ENCODE measurements at places on chromosomes 2 and 18.
A peak's percentile ranks its signal among the peaks of the same experiment; 100 is the strongest.

DNA sequence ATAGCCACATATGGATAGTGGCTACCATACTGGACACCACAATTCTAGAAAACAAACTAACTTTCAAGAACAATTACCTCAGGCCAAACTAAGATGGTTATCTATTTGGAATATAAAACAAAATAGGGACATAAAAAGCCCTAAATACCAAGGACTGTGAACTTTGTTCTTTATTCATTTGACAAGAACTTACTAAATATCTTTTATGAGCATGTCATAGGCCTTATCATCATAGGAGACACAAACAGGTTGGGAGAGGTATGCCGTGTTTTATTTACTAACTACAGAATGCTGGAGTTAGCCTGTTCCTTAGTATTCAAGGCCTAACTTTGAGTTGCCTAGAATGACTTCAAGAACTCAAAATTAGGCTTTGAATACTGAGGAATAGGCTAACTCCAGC, 32.1 kb downstream of the CCDC93 start:
- no peak for DNase-seq

- no peak for DNase-seq
Measured at GRCh38 chr2:212816267-212816666, 277.7 kb upstream of the ERBB4 start.

- no peak for DNase-seq
Measured at GRCh38 chr2:207248702-207249377, 83.1 kb upstream of the KLF7 start.

- DNase-seq: no peak
Measured at GRCh38 chr2:70664525-70664924, 103.5 kb downstream of the ADD2 start.

DNA sequence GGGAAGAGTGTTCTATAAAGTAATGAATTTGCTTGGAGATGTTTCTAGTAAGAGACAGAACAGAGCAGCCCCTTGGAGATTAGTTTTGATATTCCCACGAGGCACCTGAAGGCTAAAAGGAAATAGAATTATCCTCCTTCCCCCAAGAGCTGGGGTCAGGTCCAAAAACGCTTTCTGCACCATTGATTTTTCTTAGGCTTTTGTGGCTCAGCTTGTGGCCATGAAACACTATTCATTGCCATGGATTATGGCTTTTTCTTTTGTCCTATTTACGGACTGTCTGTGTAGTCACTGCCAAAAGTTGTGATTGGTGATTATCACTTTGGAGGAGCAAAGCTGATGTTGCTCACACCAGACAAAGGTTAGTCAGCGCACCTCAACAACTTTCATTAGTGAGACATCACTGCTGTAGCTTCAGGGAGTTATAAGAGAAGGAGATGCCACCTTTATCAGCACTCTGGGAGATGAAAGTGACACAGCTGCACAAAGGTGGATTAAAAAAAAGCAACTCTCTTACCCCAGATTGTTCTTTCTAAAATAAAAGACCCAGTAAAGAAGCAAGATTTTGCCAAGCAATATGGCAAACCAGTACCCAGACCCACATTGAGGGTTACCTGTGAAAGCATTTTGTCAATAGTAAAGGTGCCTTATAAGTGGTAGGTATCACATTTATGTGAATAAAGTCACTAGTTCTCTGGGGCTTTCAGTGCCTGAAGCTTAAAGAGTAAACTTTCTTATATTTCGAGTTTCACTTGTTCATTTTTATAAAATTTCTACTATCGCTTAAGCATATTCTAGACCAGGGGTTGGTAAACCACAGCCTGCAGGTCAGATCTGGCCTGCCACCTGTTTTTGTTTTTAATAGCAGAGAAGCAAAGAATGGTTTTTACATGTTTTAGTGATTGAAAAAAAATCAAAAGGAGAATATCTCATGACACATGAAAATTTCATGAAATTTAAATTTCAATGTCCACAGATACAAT, 10.6 kb downstream of the CXCR4 start:
- DNase-seq: no peak

GRCh38 chr2:45691171-45691999, 39.9 kb downstream of the PRKCE start:
- DNase-seq: no peak

GRCh38 chr2:128597121-128597762, 278.6 kb upstream of the HS6ST1 start:
- DNase-seq: no peak

DNA sequence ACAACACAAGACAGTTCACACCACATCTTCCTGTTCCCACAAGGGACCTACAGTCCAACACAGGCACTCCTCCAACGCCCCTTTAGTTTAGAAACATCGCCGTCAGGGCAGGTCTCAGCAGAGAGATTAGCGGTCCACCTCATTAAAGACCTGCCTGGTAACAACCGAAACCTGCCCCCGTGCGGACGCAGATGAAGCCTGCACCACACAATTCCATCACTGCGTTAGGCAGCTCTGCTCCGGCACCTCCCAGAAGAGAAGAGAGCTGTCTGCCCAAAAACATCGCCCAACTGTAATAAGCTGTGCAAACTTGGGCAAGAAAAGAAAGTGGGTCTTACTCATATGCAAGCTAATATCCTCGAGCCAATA, 32.7 kb downstream of the ZNF516 start:
- no peak for DNase-seq

DNA sequence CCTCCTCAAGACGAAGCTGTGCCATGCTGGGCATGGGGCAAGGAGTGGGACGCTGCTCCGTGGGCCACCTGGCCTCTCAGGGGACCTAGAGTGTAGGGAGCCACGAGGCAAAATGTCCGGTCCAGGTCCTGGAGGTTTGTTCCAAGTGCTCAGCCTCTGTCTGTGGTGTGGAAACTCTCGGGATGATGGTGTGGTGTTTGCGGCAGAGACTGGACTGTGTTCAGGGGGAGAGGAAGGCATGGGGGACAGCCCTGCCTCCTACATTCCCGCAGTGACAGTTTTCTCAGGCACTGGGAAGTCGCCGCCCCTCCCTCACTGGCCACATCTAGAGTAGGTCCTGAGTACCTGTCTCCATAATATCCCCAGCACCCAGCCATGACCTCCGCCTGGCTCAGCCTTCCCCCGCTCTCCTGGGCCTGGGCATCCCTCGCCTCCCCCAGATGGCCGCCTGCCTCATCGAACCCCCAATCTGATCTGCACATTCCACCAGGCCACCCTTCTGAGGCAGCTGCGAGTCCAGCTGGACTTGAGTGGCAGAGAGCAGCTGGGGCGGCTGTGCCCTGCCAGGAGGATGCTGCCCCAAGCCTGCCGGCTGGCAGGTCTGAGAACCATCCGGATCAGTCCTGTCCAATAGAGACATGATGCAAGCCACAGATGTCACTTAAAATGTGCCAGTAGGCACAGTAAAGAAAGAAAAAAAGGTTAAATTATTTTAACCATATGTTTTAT, 6.2 kb downstream of the KCNIP3 start:
- no peak for DNase-seq

DNA sequence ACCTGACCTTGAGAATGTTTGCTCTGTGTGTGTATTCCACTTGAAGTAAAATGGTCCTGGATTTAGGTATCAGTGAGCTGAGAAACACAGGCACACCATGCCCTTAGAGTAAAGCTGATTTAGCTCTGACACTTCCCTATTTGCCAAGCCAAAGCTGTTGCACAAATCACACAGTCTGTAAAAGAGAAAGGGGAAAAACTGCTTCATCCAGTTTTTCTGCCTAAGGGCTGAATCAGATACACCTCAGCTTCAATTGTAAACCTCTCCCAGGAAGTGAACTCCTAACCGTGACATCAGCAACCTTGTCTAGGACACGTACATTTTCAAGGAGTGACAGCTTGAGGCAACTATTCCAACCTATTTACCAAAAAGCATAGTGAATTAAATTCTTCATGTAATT, 150.4 kb downstream of the NR4A2 start:
- DNase-seq: no peak

- no peak for DNase-seq
Measured at GRCh38 chr2:1769703-1770422, 25.5 kb upstream of the PXDN start.

GRCh38 chr18:68181956-68182355, 533.0 kb downstream of the TMX3 start:
- DNase-seq: no peak

DNA sequence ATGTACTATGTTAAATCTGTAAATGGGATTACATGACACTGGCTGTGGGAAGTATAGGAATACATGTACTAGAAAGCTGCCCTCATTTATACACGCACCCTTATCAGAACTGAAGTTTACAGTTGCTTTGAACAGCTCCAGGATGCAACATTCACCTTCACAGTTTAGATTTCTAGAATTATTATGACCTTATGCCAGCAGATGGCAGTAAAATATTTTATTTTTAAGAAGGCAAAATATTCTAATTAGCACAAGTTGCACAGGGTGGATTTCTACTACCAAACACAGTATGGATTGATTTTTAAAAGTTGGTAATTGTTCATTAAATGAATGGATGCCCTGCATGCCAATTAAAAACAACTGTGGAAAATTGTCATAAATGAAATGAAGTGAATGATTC, 670.4 kb downstream of the KCNJ3 start:
- DNase-seq: no peak

DNA sequence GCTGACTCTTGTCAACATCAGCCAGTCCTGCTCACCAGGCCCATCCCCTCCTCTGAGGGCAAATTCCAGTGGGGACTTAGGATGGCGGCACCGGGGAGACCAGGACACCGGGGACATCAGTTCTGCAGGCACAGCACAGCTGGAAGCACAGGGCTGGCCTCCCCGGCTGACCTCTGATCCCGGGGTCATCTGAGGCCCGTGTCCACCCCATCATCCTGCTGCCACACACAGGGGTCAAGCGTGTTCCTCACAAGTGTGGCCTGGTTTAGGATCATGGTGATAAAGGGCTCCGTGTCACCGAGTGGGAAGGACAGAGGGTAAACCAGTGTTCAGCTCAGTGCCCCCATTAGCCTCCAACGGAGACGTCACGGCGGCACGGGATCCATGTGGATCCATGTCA, 58.1 kb upstream of the CTDP1 start:
- no peak for DNase-seq

DNA sequence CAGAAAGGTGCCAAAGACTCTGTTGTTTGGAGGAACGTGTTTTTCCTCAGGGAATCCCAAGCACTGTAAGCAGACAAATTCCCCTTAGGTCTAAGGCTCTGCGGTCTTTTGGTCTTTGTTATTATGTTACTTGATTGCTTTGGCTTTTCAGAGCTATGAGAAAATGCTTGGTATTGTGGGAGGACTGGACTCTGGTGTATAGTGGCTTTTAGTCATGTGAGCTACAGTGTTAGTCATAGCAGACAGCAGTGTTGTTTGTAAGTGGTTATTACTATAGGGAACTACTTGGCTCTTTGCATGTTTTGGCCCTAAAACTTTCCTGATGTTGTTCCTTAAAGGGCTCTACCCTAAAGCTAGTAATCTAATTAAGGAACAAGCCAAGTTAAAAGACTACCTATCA, 956.2 kb upstream of the LRATD1 start:
- DNase-seq: no peak

- DNase-seq: no peak
Measured at GRCh38 chr2:127216095-127216494, 4.0 kb downstream of the CYP27C1 start.

DNA sequence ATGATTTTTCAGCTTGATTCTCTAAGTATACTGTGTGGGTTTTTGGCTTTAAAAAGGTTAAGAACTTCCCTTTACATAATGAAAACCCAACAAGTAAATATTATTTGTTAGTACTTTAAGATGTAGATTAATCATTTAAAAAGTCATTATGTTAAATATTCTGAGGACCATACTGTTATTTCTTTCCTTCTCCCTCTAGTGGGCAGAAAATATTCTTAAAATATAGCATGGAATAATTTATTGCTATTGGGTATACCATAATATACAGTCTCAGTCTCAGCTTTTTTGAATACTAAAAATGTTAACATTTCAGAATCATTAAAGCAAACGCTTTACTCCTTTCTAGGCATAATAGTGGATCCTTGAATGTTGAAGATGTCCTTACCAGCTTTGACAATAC, 28.1 kb downstream of the CAMKMT start:
- DNase-seq: no peak

DNA sequence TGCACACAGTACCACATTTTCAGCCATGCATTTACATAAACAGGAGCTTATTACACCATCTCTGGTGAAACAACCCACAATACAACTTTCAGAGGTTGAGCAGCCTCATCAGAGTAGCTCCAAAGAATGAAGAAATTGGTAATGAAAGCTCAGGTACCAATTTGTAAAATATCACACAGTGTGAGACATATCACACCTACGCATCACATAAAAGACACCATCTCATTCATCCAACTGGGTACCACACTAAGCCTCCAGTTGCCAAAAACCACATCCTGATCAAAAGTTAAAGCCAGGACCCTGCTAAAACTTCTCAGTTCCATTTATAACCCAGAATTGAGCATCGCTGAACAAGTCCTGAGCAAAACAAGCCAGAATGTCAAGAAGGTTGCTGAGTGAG, 4.6 kb downstream of the TMEM163 start:
- no peak for DNase-seq

GRCh38 chr2:77469106-77469505, 53.1 kb downstream of the LRRTM4 start:
- DNase-seq: no peak

DNA sequence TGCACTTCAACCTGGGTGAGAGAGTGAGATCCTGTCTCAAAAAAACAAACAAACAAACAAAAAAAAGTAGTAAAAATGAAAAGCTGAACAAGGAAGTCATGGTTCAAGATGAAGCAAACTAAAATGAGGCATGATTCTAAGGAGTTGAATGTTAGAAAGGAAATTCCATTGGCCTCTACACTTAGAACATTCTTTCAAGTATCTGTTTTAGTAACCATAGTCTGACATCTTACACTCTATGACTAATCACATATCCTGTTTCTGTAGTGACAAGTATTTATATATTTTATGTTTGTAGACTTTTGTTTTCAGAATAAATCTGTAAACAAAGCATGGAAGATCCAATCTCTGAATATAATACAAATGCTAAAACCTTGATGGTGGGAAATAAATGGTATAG, 164.1 kb downstream of the KIAA1328 start:
- no peak for DNase-seq

DNA sequence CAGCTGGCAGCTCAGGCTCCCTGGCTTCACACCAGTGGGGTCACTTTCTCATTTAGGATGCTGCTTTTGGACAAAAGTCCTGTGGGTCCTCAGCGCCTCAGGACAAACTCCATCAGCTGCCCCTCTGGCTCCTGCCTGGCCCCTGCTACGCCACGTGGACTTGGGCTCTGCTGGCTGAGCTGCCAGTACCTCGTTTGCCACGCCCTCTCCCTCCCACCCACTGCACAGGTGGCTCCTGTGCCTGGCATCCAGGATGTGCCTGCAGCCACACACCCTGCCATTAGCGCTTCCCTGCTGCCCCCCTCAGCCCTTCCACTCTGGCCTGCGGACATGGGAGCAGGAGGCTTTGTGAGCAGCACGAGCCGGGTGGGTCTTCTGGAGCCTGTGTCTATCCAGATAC, 118.9 kb downstream of the ZNF236 start:
- DNase-seq: no peak

- no peak for DNase-seq
Measured at GRCh38 chr18:59718108-59718463, 20.9 kb upstream of the CCBE1 start.

- peak; percentile 81 for DNase-seq
Measured at GRCh38 chr18:48940854-48941611, 9.7 kb downstream of the SMAD7 start.

Measured in stimulated activated CD8-positive, alpha-beta memory T cell treated with anti-CD3 and anti-CD28 coated beads, Interleukin-15, amount 100 ng/mL, for 4 hours (primary cell).